Spinal cord (tissue), 10 donors: ENCODE measurements at places on chromosomes 6 and 20.
A peak's percentile ranks its signal among the peaks of the same experiment; 100 is the strongest.

- peak; percentile 23 for DNase-seq
Observed at GRCh38 chr6:153960281-153960680, 78.8 kb upstream of the OPRM1 start.

GRCh38 chr6:150971219-150971618 is 105.7 kb downstream of the MTHFD1L start:
- DNase-seq, result no peak

DNA sequence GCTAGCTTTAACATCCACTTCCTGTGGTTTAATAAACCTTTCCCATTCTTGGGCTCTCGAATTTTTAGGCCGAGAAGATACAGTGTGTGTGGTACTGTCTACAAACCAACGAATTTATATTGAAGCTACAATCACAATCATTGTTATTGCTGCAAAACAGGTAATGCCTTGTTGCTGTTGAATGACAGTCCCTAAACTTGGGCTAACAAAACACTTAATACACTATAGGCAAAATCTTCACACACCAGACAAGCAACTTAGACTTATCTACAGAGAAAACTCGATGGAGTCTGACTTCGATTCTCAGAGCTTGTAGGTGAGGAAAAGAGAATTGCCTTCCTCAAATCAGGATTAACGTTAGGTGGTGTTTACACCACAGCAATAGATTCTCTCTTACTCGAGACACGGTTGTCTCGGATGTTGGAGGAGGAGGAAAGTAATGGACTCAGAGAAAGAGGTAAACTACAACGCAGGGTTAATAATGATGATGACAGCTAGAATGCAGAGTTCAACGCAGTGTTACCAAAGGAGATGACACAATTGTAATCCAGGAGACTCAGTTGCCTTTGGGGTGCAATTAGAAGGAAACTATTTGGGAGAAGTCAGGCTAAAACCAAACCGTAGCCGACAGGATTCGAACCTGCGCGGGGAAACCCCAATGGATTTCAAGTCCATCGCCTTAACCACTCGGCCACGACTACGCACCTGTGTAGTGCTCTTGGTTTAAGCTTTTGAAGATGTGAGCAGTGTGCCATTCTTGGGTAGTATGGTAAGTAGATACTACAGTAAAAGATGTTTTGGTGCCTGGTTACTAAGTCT is 32.5 kb upstream of the ZNF184 start:
- DNase-seq, result no peak

DNA sequence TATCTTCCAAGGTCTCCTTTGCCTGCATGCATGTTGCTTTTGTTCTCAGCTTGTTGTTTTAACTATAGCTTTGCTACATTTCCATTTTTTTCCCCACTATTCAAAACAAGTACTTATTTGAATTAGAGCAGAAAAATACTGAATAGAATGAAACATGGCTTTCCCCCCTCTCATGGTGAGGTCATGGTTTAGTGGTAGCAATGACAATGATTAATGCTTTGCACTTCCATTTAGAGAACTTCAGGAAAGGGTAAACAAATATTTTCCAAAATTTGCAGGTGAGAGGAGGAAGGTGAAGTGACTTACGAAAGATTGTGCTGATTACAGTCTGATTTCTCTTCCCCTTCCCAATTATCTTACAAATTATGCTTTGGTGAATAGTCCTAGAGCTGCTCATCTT is 47.8 kb upstream of the TRAF3IP2 start:
- no peak for DNase-seq

GRCh38 chr20:58791286-58791685 is 59.4 kb downstream of the GNAS-AS1 start:
- DNase-seq, result no peak

GRCh38 chr6:34352305-34352937 is 40.0 kb downstream of the NUDT3 start:
- DNase-seq, result no peak
